ENCODE measurements at places on chromosomes 12 and 14. TPM values are rescaled to one million over a fixed set of nuclear protein-coding genes. Genes with fewer than 3 reads are reported as not detected.

DPF3 gene
- total RNA-seq, result 0.13 TPM

PLBD1 gene
- 5.1 TPM for total RNA-seq

MMP19 gene
- not detected for total RNA-seq

TAS2R9 gene
- 0.27 TPM for total RNA-seq

MYL2 gene
- total RNA-seq, result not detected

GRCh38 chr14:104878582-104878981, 13.5 kb downstream of the CEP170B start:
- peaks cover 7% of the 10 kb centered on the region for H3K4me1 ChIP-seq
- H3K27me3 ChIP-seq, result no peaks in the 10 kb centered on the region
- DNase-seq, result no peak

- no peaks in the 10 kb centered on the region for H3K4me1 ChIP-seq
- peaks cover 62% of the 10 kb centered on the region for H3K27me3 ChIP-seq
- H3K4me3 ChIP-seq, result no peak overlapping the region
Observed at GRCh38 chr12:2333491-2334195, 280.9 kb downstream of the CACNA1C start.
